SJCRH30 (cell line): ENCODE measurements at places on chromosomes 5 and 9. TPM values are rescaled to one million over a fixed set of nuclear protein-coding genes. Genes with fewer than 3 reads are reported as not detected.

Gene NMUR2
- total RNA-seq: not detected in 2 replicates

Gene DCAF12
- total RNA-seq: 36.8 and 40.3 TPM in 2 replicates

Gene OBP2B
- not detected in 2 replicates for total RNA-seq

Gene SELENOP
- total RNA-seq: 195 and 221 TPM in 2 replicates

Gene SHISAL2B
- not detected in 2 replicates for total RNA-seq

Gene NRARP
- total RNA-seq: 0.89 and 1.0 TPM in 2 replicates

Gene SNX24
- 15.3 and 22.5 TPM in 2 replicates for total RNA-seq

Gene SERF1B
- 93.6 and 94.6 TPM in 2 replicates for total RNA-seq

Gene ORM2
- total RNA-seq: not detected in 2 replicates

Gene IL13
- total RNA-seq: not detected in 2 replicates

Gene FOXD4L6
- total RNA-seq: 0.18 TPM in 1 of 2 replicates, not detected in the other
